ENCODE measurements at places on chromosomes 11 and 22.

DNA sequence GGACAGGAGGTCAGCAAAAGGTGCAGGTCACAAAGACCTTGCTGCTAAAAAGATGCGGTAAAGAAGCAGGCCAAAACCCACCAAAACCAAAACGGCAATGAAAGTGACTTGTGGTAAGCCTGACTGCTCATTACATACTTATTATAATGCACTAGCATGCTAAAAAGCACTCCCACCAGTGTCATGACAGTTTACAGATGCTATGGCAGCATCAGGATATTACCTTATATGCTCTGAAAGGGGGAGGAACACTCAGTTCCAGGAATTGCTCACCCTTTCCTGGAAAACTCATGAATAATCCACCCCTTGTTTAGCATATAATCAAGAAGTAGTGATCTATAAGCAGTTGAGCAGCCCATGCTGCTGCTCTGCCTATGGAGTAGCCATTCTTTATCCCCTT, 45.2 kb upstream of the SLC5A12 start:
- no peak for DNase-seq

DNA sequence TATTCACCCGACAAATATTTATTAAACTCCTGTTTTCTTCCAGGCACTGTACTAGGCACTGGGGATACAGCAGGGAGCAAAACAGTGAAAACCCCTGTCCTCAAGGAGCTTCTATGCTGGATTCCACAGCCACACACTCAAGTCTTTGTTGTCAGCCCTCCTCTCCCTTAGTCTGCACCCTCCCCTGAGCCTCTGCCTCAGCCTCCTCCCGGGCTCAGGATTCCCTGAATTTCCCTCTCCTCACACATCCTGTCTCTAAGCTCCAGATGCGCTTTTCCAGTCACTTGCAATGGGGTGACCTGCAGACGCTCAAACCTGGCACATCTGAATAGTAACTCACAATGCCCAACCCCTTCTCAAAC, 13.5 kb upstream of the TUB start:
- DNase-seq: no peak

DNA sequence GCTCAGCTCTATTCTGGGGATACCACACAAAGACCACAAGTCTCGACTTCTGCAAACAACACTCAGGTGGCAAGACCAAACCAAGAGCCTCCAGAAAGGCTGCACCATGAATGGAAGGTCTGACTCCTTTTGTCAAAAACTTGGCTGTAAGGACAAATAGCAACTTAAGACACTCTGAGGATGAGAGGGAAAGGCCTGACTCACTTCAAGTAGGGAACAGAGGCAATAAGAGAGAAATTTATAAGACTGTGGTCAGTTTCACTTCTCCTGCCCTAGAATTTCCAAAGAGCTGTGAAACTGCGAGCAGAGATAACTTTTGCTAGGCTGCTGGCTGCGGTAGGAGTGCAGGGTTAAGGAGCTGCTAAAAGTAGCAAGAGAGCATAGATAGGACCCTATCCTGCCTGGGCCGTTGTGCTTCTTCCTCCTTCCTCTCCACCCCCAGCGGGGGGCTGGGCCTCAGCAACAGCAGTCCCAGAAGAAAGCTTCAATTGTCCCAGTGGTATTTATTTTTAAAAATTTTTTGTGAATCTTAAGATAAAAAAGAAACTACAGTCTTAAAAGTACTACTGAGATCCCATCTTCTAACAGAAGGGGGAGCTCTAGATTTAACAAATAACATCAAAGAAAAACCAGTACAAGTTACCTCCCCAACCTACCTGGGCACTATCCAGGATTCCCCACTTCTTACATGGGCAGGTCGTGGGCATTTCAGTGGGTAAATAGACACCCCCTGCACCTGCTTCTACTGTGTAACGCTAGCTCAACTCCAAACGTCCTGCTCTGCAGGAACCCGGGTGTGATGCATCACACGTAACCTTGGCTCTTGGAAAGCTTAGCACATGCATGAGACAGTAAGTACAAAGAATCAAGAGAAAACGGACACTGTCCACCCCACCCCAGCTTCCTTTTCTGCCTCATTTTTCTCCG, 66.4 kb downstream of the SGSM3 start:
- DNase-seq: no peak

- no peak for DNase-seq
Measured at GRCh38 chr11:24965748-24966147, 468.9 kb downstream of the LUZP2 start.

DNA sequence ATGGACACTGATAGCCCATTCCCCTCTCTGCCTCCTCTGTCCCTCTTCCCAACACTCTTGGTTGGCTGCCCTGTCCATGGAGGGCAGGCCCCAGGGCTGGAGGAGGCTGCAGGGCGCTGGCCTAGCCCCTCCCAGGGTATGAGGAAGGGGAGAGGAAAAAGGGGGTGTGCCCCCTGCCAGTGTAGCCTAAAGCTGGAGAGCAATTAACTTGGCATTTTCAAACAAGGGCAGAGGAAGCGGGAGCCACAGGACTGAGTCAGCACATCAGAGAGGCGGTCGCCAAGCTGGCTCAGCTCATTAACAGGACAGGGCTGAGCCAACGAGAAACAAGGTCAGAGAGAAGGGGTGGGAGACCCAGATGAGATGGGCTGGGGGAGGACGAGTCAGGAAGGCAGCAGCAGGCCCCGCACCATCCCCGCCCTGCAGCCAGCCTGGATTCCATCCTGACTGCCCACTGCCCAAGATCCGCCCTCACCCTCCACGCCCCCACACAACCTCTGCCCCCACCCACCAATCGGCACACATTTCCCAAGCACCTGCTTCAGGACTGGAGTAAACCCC, 76.3 kb downstream of the BUD13 start:
- no peak for DNase-seq

DNA sequence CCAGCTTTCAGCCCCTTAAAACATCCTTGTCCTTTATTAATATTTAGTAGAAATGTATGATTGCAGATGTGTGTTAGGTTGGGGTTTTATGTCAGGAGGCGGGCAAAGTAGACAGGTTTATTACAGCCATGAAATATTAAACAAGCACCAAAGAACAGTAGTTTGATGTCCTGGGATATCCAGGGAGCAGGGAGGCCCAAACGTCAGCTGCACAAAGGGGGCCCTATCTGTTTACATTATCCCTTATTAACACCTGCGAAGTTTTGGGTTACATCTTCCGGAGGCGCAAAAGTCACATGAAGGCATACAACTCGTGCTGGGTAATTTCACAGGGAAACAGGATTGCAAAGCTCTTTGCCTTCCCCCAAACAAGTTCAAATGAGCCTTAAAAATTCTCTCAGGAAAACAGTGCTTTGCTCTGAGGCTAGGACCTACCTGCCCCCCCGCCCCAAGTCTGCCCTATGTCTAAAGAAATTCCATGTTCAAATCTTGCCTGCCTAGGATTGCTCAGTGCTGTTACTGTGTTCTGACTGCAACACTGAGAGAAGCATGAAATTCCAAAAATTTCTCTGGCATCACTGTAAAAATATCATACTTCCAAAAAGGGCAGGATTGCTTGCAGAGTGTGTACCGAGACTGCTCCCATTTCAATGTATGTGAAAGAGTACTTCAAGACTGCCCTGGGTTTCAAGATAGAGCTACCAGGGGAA, 8.9 kb downstream of the MN1 start:
- DNase-seq: no peak

DNA sequence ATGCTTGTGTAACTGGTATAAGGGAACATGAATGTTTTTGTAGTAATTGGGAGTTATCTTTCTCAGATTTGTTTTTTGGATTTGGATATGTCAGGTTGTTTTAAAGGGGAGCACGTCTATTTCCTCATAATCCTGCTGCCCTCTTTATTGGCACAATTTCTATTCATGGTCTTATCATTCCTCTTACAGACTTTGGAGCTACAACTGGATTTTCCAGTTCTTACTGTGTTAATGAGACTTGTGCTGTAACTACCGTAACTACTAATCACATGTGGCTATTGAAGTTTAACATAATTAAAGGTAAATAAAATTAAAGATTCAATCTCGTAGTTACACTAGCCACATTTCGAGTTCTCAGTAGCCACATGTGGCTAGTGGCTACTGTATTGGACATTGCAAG, 1.9 kb downstream of the FDX1 start:
- no peak for DNase-seq

DNA sequence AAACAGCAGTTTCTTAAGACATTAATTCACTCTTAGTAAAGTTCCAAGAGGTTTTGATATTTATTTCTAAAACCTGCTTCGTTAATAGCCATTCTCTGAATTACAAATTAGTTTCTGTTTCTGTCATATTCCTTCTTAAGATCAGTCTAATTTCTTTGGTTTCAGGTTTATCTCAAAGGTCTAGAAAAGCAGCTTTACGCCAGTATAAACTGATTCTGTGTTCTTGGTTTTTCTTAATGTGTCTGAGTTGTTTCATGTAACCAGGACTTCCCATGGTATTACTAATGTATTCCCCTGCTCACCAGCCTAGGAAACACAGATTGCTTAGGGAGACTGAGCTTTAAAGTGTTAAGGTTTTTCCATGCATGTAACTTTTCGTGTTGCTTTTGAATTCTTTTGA, 6.8 kb upstream of the ACY3 start:
- DNase-seq: no peak

GRCh38 chr11:43164831-43165230, 147.0 kb upstream of the API5 start:
- DNase-seq: no peak

- no peak for DNase-seq
Measured at GRCh38 chr11:46597609-46598219, 3.9 kb upstream of the AMBRA1 start.

- no peak for DNase-seq
Measured at GRCh38 chr11:69861901-69862300, 42.7 kb upstream of the FGF3 start.

- DNase-seq: peak; percentile 75
Measured at GRCh38 chr11:107017433-107018218, 650 bp downstream of the GUCY1A2 start.

- no peak for DNase-seq
Measured at GRCh38 chr11:118658429-118659313, 20.8 kb downstream of the TREH start.

DNA sequence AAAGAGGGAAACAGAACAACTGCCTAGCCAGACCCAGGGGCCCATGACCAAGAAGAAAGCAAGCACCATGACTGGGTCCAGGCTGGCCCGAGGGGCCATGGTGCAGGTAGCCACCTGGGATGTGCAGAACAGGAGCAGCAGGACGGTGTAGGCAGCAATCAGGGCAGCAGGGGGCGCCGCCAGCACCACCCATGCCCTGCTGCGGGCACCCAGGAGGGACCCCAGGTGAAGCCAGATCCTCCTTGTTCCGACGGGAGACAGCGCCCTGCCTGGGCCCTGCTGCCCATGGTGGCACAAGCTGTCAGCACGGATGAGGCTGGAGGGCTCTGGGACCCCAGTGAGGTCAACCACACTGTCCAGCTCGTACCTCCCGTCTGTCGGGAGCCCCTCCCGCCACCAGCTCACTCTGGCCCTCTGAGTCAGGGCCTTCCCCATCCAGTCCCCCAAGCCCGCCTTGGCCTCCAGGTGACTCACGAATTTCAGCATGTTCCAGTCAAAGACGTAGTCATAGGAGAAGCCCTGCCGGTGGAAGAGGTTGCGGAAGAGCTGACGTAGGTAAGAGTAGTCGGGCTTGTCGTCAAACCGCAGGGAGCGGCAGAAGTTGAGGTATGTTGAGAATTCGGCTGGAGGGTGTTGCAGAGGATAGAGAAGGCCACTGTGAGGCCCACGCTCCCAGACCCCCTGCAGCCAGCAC, 18.8 kb downstream of the CSNK1E start:
- no peak for DNase-seq

GRCh38 chr11:19673924-19674729, 38.5 kb upstream of the NAV2 start:
- DNase-seq: peak; percentile 82

DNA sequence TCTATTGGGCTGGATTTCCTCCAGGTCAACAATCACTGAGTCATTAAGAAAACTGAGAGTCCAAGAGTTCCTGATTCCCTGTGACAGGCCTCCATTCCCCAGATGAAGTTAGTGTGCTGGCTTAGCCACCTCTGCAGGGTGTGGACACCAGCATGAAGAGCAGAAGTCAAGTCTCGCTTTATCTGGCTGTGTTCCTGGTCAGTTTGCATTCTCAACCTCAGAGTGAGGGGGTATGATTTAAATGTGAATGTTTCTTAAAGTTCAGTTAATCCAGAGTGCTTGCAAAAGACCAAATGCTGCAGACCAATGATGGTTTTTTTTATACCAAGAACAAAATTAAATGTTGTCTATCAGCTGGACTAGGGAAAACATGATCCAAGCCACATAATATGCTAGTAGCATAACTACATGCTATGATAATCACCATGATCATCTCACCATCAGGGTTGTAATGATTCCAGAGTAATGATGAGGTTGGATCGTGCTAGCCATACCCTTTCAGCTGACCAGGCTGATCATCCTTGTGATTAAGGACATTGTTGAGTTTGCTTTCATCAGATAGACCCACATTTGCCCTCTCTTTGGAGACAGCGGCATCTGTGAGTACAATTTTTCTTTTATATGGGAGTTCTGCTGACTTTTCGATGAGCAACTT, 145.8 kb upstream of the ARHGAP20 start:
- peak; percentile 66 for DNase-seq

- no peak for DNase-seq
Measured at GRCh38 chr22:27490080-27490479, 311.5 kb downstream of the MN1 start.

DNA sequence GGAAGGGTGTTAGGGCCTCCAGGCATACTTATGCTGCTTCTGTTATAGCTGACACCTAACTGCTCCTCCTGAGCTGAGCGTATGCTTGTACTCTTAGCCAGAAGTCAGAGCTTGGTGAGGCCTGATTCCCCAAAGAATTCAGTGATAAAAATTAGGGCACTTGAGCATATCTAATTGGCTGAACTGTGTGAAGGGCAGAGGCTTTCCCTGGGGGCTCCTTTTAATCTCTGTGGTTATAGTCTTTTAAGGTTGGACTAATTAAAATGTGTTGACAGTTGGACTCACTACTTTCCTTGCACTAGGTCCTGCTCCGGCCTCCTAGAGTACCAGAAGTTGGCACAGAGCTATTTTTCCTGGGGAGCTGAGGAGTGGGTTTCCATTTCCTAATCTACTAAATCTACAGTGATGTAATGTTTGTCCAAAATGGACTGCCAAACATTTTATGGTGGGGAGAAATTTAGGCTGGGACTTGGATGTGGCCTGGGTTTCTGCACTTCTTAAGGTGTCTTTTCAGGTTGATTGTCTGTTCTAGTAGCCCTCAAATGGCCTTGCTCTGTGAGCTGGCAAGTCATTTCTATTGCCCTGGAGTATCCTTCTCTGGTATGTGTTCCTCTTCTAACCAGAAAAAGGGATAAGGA, 18.4 kb downstream of the STIM1 start:
- DNase-seq: no peak

- no peak for DNase-seq
Measured at GRCh38 chr11:27466363-27466762, 6.2 kb downstream of the LGR4 start.

DNA sequence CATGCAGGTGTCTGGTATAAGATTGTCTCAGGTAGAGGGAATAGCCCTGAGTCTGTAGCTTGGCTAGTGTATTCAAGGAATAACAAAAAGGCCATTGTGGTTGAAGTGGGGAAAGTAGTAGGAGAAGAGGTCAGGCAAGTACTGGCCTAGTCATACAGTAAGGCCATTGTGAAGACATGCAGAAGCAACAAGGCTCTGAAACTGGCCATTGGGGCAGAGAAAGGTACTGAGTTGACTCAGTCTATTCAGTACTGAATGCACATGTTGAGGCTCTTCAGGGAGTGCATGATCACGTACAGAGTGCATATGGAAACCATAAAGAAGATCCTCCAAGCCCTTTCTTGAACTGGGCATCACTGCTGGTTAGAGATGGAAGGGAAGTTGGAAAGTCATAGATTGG, 477.6 kb downstream of the SOX6 start:
- no peak for DNase-seq

- DNase-seq: no peak
Measured at GRCh38 chr11:102147632-102148031, 37.4 kb downstream of the YAP1 start.

- no peak for DNase-seq
Measured at GRCh38 chr11:102108734-102109440, 1.4 kb upstream of the YAP1 start.

All from left hindlimb (tissue), 1 donor.